ENCODE measurements at places on chromosomes 3 and 15.

DNA sequence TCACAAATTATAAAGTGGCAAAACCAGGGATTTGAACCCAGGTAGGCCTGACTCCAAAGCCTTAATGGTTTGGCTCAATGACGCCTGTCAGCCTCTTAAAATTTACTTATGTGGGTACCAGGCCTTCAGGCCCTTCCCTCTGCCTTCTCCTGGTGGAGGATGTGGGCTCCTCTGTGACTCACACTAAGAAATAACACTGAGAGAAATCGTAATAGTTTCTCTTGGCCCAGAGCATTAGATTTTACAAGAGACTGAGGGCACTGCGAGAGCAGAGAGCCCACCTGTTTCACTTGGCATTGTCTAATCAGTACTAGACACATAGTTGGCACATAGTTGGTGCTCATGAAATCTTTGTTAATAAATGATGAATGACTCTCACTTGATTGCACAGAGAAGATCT is 505.2 kb downstream of the SHQ1 start:
- no peak for DNase-seq

DNA sequence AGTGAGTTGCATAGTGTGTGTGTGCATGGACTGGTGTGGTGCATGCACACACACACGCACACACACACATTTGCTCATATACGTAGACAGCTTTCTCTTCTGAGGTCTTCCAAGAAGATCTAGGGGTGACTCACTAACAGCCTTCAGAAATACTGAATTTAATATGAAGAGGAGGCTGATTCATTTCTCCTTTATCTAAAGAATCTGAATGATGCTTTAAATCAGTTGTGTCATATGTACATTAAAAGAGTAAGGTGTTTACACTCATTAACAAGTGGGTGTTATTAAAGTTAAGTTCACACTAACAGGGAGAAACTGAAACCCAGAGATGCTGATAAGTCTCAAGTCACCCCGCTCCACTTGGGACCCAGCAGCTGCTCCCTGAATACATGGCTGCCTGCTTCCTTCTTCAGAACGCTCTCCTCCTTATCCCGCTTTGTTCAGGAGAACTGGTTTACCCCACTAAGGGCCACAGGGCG is 22.0 kb downstream of the TMPRSS7 start:
- no peak for DNase-seq

- no peak for DNase-seq
Measured at GRCh38 chr3:31075876-31076275, 181.4 kb upstream of the GADL1 start.

DNA sequence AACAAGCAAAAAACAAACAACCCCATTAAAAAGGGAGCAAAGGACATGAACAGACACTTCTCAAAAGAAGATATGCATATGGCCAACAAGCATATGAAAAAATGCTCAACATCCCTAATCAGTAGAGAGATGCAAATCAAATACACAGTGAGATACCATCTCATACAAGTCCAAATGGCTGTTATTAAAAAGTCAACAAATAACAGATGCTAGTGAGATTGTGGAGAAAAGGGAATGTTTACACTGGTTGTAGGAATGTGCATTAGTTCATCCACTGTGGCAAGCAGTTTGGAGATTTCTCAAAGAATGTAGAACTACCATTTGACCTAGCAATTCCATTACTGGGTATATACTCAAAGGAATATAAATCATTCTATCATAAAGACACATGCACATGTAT is 44.5 kb downstream of the RIOX2 start:
- no peak for DNase-seq

- no peak for DNase-seq
Measured at GRCh38 chr3:48088056-48088748, 72.0 kb upstream of the MAP4 start.

GRCh38 chr3:157618075-157618760 is 115.0 kb upstream of the VEPH1 start:
- no peak for DNase-seq

DNA sequence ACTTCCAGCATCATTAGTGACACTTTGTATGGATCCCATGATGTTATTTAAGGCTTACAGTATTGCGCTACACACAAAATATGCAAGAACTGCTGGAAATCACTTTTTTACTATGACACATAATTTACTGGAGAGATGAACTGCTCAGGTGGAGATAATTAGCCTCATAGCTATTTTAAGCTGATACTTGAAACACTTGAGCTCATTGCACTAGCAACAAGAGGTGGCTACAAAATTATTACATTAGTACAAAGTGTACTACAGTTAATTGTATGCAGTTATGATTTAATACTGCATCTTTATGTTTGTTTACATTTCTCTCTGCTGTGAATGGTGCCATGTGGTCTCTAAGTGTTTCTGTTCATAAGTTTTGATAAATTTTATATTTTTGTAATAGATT is 6.5 kb upstream of the LZTFL1 start:
- DNase-seq: no peak

- DNase-seq: no peak
Measured at GRCh38 chr3:195007766-195008165, 263.2 kb downstream of the XXYLT1 start.

DNA sequence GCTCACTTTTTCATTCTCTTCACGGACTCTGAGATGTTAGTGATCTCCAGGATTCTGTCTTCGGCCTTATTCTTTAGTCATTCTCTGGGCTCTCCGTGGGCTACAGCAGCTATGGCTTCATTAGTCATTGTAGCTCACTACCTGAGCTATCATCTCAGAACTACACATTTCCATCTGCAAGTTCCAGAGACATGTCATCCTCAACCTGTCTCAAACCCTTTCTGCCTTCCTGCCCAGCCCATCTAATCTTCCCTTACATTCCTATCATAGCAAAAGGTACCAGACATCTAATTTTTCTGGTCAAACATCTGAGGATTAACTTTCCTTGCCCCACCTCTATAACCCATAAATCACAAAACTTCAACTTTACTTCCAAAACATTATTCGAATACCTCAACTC is 13.2 kb downstream of the TSPAN3 start:
- DNase-seq: no peak

GRCh38 chr3:143895805-143896204 is 47.5 kb upstream of the SLC9A9 start:
- DNase-seq: no peak

DNA sequence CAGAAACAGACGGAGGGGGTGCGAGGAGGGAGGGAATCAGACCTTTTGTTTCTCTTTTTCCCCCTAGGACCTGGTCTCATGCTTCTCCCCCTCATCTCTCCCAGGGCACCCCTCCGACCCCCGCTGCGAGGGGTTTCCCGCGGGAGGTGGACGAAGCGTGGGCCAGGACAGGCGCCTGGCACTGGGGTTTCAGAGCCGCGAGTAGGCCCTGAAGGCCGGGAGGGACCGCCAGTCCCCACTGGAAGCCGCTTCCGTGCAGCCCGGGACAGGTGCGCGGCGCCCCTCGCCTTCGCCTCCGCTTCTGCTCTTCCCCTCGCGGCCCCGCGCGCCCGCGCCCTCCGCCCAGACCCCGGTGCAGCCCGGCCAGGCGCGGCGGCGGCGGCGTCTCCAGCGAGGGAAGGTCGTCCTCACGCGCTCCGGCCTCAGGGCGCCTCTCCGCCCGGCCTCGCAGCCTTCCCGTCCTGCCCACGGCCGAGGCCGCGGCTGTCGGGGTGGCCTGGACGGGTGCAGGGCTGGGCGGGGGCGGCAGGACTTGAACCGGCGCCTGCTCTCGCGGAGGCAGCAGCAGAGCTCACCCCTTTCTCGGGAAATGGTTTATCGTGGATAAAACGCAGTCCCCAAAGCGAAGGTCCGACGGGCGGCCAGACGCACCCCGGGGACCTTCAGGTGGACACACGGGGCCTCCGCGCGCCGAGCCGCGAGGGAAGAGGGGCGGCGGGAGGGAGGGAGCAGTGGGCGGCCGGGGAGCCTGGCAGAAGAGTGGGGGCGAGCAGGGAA is 31.5 kb upstream of the ADAMTS17 start:
- DNase-seq: no peak

DNA sequence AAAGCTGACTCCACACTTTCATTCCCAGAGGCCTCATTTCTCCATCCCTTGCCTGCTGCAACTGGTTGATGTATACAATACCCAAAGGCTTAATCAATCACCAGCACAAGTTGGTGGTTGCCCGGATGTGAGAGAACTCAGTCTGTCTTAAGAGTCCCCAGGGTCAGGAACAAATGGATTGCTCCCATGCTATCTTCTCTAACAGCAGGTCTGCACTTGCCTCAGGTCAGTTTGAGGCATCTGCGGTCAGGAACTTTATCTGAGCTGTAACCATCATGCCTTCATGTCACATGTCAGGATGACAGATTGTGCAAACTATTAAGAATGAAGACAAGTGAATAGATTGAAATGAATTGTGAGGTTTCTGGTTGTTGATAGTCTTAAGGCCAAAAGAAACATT is 56.1 kb downstream of the BFSP2 start:
- no peak for DNase-seq

DNA sequence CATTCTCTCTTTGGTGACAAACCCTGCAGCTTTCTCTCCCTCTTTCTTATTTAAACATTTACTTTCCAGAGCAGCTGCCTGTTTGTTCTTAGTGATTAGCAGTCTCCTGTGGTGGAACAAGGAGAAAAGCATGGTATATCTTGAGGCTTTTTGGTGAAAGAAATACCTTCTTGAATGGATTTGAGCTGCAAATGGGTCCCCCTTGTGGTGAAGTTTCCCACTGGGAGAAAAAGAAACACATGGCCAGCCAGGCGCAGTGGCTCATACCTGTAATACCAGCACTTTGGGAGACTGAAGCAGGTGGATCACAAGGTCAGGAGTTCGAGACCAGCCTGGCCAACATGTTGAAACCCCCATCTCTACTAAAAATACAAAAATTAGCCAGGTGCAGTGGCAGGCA is 48.3 kb upstream of the ACP3 start:
- no peak for DNase-seq

DNA sequence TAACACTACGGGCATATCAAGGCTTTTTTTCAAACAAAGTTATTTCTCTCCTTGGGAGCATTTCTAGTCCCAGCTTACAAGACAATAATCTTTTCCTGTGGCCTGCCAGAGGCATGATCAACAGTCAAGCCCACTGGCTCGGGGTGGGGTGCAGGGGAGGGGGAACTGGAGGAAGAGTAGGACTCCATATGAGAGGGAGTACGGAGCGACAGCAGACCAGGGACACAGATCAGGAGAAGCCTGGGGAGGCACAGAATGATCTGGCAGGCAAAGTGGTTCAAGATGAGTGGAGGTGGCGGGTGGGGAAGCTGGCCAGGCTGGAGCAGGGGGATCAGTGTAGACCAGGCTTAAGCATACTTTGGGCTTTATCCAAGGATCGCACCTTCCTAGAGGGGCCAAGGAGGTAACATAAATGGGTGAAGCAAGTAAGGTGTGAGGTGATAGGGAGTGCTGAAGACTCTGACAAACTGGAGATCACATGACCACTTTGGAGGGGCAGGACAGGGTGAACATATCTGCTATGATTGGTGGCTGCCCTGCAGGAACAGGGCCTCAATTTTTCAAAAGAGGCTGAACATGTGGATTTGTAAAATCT is 37.4 kb downstream of the KLF15 start:
- no peak for DNase-seq

DNA sequence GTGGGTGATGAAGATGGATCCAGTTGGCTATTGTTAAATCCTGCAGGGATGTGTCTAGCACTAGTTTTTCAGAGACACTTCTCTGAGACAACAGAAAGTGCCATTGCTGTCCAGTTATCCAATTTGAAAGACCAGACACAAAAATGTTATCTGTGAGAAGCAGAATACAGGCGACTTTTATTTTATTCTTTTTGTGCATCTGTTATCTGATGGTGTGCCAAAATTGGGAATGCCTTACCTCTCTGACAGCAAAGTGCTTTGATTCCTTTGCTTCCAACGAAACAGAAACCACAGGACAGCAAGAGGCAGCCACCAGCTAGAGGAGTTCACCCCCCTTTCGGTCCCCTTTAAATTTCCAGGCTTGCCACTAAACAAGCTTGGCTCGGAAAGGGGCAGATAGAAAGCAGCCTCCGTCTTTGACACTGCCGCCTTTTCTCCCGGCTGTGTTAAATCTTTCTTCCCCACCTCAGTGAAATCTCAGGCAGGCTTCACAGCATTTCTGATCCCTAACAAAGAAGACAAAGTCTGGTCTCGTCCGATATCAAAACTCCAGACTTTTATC is 17.7 kb upstream of the PRR20G start:
- no peak for DNase-seq

GRCh38 chr15:58770519-58770856 is 614 bp upstream of the MINDY2 start:
- DNase-seq: no peak

DNA sequence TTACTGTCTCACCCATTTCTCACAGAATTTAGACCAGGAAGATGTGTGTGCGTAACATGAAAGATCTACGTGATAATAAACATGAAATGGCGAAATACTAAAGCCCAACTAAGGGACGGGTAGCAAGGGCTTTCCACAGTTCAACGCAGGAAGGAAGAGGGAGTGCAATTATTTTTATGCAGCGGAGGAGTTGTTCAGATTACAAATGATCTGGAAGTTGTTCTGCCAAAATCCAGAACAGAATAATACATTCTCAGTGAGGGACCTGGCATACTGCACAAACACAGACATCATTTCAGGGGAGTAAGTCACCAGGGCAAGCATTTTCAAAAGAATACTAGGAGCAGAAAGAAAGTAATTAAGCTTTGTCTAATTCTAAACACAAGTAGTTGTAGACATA is 133.6 kb upstream of the RAP2B start:
- DNase-seq: no peak

DNA sequence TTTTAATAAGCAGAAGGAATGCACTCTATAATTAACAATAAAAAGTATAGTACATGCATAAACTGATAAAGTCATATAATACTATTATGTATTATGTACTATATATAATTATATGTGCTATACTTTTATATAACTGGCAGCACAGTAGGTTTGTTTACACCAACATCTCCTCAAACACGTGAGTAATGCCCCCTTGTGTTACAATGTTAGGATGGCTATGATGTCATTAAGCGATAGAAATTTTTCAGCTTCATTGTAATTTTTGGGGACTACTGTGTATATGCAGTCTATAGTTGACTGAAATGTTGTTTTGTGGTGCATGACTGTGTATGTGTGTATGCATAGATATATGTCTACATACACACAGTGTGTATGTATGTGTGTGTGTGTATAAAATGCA is 100.6 kb downstream of the SLMAP start:
- no peak for DNase-seq

DNA sequence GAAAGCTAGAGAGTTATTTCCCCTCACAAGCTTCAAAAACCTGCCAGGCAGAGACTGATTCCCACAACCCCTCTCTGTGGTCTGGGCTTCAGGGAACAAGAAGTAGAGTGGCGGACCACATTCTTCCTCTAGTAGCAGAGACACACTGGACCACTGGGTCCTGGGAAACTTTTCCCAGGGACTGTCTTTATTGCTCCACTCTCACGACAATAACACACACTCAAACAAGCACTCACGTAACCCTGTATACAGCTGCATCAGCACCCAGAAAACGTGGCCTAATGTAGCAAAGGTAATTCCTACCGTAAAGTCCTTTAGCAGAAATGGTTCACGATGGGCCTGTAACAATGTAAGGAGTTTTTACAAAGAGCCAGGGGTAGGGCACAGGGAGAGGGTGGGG is 27.6 kb downstream of the CPOX start:
- DNase-seq: no peak

DNA sequence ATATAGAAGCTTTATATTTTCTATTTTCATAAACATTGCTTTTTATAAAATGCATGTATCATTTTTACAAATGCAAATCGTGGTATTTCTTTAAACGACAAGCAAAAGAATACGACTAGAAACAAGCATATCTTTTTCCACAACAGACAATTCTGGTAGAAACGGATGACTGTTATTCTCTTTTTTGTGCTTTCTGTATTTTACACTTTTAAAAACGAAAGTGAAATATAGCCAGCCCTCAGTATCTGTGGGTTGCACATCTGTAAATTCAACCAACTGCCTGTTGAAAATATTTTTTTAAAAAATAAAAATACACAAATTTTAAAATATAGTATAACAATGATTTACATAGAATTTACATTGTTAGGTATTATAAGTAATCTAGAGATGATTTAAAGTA is 61.3 kb downstream of the PRTG start:
- no peak for DNase-seq
